ENCODE measurements at places on chromosomes 3 and 15.

DNA sequence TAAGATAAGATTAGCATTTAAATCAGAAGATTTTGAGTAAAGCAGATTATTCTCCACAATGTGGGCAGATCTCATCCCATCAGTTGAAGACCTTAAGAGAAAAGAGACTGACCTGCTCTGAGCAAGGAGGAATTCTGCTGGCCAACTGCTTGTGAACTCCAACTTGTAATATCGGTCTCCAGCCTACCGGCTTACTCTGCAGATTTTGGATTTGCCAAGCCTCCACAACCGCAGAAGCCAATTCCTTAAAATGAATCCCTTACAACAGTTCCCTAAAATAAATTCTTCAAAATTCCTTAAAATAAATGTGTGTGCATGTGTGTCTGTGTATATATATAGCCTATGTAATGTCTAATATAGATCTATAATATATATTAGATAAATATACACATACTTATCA lies 107.4 kb upstream of the KLF13 start:
- no peak overlapping the region for H3K4me3 ChIP-seq
- no peak overlapping the region for H3K27ac ChIP-seq
- H3K27me3 ChIP-seq = no peaks in the 10 kb centered on the region
- no peak for DNase-seq
- H3K36me3 ChIP-seq = no peaks in the 10 kb centered on the region
- peaks cover 33% of the 10 kb centered on the region for H3K4me1 ChIP-seq

DNA sequence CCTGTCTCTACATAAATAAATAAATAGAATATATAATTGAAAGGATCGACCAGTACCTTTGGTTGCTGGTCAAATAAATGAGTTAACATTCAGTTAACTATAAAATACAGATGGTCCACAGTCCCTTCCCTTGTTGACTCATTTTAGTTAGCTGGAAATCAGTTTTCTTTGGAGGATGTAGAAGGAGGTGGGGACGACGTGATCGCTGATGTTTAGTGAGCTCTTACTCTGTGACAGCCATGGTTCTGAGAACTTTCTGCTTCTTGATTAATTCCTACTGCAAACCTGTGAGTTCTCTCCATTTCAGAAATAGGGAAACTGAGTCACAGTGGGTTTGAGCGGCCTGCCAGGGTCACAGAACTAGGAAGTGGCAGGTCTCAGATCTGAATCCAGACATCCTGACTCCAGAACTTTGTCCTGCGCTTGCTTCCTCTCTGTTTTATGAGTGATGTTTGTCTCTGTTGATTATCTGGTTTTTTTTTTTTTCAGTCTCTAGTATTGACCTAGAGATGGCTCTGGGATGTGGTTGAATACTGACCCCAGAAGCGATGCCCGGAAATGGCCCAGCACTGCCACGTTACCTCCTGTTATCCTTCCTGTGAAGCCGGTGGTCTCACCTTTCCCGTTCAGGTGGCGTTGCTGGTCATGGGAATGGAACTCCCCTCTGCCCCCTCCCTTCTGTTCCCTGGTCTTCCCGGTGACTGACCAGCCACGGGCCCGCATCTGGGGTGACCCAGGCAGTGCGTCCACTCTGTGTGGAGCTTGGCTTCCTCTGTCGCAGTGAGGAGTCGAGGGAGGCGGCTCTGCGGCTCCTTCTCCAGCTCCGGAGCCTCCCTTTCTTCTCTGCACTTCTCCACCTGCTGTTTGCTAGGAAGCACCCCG lies 18.2 kb downstream of the SYNM start:
- peak overlapping the region; percentile 5 for H3K4me3 ChIP-seq
- no peaks in the 10 kb centered on the region for H3K36me3 ChIP-seq

DNA sequence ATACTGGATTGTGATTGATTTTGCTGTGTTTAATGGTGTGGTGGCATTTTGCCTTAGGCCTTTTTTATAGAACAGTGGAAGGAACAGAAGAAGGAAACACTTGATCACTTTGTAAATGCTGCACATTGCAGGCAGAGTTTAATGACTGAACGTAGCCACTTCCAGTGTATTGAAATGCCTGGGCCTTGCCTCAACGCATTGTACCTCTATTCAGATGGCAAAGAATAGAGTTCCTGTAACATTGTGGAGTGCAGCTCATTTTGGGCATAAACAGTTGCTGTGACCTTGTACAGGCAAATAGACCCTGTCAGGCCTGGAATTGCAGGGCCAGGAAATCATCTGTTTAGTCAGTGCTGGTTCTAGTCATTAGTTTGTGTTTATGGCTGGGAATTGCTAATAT lies 225.0 kb downstream of the EPHA3 start:
- no peak overlapping the region for H3K4me3 ChIP-seq
- DNase-seq = no peak
- H3K27me3 ChIP-seq = no peaks in the 10 kb centered on the region
- no peak overlapping the region for H3K27ac ChIP-seq
- no peaks in the 10 kb centered on the region for H3K36me3 ChIP-seq

DNA sequence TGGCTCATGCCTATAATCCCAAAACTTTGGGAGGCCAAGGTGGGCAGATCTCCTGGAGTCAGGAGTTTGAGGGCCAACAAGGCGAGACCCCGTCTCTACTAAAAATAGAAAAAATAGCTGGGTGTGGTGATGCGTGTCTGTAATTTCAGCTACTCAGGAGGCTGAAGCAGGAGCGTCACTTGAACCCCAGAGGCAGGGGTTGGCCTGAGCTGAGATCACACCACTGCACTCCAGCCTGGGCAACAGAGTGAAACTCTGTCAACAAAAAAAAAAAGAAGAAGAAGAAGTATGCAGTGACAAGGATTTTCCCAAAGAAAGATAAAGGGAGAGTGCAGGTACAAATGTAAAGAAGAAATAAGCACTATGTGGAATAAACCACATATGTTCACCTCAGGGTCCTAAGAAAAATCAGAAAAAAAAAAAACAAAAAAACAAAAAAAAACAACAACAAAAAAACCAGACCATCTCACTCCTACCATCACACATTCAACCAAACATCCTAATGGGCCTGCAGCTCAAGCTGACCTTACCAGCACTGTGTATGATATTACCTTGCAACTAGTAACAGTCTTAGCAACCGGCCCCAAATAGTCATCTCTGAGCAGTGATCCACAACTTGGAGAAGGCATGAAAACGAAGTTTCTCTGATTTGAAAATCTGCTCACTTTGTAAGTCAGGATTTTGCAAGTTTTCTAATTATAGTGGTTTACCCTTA lies 296.7 kb upstream of the PROK2 start:
- H3K4me3 ChIP-seq = no peak overlapping the region
- no peak overlapping the region for H3K27ac ChIP-seq
- peaks cover 5% of the 10 kb centered on the region for H3K4me1 ChIP-seq
- H3K27me3 ChIP-seq = no peaks in the 10 kb centered on the region

Measured in tibial nerve (tissue), 4 donors.